SK-N-SH (cell line): ENCODE measurements at places on chromosomes 7 and 10.
A peak's percentile ranks its signal among the peaks of the same experiment; 100 is the strongest.

- no peak for DNase-seq
These were observed 19.2 kb downstream of the PDK4 start for GRCh38 chr7:95577137-95577536.

GRCh38 chr10:98029149-98030092, 1.0 kb downstream of the CRTAC1 start:
- DNase-seq, result peak; percentile 83

GRCh38 chr7:43137811-43138210, 25.4 kb downstream of the HECW1 start:
- DNase-seq, result no peak

- DNase-seq, result no peak
These were observed 17.0 kb downstream of the ATE1 start for GRCh38 chr10:121910673-121911420.

GRCh38 chr7:67391168-67391567, 394.5 kb downstream of the TYW1 start:
- DNase-seq, result no peak

- no peak for DNase-seq
These were observed 45.5 kb upstream of the PIK3CG start for GRCh38 chr7:106819546-106819945.

DNA sequence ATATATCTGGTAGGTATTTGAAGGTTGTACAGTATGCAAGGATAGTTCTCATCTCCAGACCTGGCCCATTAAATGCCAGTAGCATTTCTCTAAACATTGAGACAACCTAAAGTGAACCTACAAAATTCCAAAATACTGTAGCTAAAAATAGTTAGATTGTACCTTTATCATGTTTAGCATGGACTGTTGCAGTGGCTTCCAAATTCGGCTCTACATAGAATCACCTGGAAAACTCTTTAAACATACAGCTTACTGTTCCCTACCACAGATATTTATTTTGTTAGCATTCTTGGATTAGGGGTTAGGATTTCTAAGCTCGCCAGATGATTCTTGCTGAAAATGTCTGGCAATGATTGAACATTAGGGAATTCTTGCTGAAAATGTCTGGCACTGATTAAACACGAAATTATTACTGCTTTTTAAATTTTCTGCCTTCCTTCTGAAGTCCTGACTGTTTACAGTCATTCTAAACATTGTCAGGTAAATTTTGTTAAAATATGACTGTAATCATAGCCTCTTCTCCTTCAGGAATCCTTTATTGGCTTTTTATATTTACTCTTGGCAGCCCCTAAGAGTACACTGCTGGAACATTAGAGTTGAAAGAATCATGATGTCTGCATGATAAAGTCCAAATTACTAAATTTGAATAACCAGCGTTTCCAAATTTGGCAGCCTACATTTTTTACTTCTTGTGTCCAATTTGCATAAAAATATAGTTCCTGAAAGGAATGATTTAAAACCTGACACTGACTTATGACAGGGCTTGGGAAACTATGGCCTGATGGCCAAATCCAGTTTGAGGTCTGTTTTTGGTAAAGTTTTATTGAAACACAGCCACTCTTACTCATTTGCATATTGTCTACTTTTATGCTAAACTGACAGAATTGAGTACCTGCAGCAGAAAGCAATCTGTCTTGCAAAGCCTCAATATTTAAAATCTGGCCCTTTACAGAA, 40.3 kb downstream of the SHOC2 start:
- DNase-seq, result no peak

DNA sequence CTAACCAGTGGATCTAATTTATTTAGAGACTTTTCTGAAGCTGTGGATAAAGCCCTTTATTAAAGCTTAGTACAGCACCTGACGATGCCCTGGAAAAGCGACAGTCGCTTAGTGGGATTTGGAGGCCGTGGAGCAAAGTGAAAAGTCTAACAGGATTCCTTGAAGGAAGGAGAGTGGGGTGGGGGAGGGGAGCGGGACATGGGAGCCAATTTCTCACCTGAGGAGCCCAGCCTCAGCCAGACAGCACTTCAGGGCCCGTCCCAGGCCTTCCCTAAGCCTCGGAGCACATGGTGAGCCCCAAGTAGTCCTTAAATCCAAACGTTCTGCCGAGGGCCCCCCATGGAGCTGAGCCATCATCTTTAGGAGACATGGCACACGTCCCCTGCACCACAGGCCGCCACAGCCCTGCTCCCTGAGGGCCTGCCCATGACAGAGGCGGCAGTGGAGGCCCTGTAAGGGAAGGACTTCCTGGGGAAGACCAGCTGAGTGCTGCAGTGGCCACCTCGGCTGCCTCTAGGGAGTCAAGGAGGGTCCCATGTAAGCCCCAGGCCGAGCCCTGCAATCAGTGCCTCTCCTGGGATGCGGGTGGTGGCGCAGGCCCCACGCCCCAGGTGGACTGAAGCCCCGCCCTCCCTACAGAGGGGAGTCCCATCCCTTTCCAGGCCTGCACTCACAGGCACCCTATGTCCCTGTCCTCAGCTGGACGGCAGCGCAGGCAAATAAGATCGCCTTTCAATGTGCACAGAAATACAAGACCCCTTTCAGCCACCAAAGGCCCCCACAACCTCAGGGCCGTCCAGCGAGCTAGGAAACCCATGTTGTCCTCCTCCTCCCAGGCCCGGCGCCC, 187.0 kb downstream of the MAD1L1 start:
- DNase-seq, result peak; percentile 24
